ENCODE measurements at places on chromosomes 2 and 18.

GRCh38 chr2:183079139-183079775 is 710 bp downstream of the DUSP19 start:
- no peak for DNase-seq

DNA sequence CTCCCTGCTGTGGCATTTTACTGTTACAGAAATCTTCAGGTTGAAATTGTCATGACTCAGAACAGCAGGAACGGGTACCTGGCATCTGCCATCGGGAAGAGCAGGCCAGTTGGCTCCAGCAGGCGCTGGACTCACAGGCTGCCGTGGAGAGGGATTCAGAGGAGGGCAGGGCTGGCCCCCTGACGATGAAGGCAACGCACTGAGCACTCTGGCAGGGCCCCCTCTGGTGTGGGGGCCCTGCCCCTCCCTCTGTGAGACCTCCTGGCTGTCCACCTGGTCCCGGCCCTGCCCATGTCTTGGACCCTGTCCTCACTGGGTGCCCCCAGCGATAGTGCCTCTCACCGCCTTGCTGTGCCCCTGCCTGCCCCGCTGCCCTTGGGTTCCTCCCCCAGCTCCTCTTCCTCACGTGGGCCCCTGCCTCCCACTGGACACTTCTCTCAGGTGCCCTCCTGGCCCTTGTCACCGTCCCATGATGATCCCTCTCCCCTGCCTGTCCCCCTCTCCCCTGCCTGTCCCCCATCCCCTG is 23.3 kb upstream of the ALLC start:
- no peak for DNase-seq

DNA sequence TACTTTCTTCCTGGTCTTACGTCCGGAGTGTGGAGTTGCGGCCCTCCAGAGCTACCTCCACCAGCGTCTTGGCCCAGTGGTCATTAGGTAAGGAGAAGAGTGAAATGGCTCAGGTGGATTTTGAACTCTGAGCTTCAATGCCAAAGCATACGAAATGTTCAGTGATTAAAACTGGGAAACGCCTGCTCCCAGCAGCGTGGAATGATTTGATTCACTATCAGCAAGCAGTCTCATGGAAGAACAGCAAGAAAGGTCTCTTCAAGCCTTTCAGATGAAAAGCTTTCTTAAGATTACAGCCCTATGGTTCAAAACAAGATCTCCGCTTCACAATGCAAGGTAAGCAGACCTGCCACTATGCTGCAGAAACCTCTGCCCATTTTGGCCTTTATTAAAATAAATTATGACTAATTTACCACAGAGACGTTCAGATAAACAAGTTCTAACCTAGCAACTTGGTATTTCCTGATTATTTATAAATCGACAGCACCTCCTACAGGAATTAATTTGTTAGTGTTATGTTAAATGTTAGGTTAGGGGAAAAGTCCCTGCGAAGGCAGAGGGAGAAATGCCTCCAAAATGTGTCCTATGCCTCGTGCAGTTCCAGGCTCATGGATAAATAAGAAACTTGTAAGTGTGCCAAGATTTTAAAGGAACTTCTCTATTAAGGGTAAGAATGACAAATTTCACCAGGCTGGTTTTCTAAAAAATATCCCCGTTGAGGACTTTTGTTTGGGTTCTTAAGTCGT is 10.1 kb downstream of the SP9 start:
- DNase-seq, result no peak

DNA sequence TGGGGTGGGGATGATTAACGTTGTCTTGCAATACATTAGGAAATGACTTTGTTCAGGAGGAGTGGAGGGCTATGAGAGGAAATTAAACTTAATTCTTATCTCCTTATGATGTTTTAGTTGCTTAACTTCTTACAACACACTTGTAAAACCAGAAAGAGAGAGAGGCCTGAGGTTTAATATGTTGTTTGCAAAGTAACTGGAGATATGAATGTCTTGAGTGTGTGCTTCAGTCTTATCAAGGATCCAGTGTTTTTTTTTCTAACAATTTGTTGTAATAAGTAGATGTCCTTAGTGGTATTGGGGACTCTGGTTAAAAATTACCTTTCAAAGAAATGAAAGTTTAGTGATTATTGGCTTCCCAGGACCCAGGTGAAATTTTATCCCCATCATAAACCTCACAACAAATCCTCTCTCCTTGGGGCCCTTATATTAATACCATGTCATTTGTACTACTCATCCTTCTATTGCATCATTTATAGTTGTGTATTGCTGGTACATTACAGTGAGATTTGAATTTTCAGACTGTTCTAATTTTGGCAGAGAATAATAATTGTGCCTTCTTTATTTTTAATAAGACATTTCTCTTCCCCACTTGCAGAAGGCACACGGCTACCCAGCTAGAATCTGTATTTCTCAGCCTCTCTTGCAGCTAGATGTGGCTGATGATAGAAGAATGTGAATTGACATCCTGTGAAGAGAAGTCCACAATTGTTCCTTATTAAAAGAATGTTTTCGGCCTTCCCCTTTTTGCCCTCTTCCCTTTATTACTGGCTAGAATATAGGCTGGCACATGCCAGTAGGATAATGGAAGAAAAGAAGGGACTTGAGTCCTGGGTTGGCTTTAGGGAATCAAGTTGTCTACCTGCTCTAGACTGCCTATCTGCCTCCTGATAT is 91.9 kb upstream of the CXCR4 start:
- no peak for DNase-seq

DNA sequence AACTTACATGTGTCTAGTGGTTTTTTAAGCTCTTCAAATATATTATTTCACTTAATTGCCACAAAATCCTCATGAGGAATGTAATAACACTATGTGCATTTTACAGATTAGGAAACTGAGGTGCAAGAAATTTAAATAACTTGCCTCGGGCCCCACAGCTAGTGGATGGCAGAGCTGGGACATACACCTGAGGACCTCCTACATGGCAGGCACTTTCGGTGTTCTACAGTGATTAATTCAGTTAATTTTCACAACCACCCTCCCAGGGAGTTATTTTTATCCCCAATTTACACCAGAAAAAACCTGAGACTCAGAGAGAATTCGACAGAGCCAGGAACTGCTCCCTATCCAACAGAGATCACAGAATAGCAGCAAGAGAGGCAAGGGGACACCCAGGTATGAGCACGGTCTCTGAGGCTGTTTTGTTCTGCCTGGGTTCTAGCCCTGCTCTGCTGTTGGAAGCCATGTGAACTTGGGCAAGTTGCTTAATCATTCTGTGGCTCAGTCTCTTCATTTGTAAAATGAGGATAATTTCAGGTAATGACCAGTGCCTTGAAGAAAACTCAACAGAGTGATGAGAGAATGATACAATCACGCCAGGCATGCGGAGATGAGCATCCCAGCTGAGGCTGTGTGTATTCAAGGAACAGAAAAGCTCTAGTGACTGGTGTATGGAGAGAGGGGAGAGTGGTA is 82.3 kb downstream of the MYCN start:
- DNase-seq, result no peak

GRCh38 chr2:943821-944220 is 6.8 kb upstream of the SNTG2 start:
- DNase-seq, result no peak

- no peak for DNase-seq
Measured at GRCh38 chr2:218289639-218290315, 2.5 kb downstream of the TMBIM1 start.

DNA sequence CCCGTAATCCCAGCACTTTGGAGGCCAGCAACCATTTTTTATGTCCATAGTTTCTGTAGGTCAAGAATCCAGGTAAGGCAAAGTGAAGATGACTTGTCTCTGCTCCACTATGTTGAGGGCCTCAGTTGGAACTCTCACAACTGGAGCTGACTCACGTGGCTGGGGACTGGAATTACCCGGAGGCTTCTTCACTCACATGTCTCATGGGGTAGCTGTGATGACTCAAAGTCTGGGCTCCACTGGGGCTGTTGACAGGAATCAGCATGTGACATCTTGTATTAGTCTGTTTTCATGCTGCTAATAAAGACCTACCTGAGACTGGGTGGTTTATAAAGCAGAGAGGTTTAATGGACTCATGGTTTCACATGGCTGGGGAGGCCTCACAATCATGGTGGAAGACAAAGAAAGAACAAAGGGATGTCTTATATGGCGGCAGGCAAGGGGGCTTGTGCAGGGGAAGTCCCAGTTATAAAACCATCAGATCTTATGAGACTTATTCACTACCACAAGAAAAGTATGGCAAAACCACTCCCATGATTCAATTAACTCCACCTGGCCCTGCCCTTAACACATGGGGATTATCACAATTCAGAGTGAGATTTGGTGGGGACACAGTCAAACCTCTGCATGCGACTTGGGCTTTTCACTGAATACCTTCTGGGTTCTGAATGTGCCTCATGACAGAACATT is 7.8 kb upstream of the PPP1R1C start:
- no peak for DNase-seq

GRCh38 chr2:36737131-36737750 is 40.7 kb downstream of the VIT start:
- DNase-seq, result no peak

GRCh38 chr2:144225076-144225475 is 294.8 kb downstream of the ZEB2 start:
- DNase-seq, result no peak

DNA sequence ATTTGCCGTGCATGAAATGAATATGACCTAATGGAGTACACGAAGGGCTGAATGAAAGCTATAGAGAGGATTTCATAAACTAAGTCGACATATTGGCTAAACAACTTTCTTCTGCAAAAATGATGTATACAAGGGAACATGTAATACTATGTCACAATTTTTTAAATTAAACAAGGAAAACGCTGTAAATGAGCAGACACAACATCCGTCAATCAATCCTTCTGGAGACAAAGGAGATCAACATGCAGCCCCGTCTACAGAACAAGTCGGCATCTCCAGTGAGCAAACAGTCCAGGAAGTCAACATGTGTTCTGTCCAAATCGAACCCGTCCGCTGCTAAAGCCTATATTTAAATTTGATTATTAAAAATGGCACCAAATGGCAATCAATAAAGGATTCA is 180.8 kb downstream of the TCF4 start:
- no peak for DNase-seq

- no peak for DNase-seq
Measured at GRCh38 chr2:218958276-218958675, 1.2 kb upstream of the CDK5R2 start.

- no peak for DNase-seq
Measured at GRCh38 chr2:156472686-156473085, 36.5 kb downstream of the GPD2 start.

- DNase-seq, result no peak
Measured at GRCh38 chr18:27606741-27607140, 421.6 kb upstream of the CHST9 start.

DNA sequence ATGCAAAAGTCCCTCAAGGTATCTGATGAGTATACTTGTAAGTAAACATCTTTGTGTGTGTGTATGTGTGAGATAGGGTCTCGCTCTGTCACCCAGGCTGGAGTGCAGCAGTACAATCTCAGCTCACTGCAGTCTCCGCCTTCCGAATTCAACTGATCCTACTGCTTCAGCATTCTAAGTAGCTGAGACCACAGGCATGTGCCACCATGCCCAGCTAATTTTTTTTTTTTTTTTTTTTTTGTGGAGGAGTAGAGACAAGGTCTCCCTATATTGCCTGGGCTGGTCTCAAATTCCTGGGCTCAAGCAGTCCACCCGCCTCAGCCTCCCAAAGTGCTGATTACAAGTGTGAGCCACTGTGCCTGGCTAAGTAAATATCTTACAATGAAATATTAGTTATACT is 23.2 kb downstream of the ADAM17 start:
- DNase-seq, result no peak

DNA sequence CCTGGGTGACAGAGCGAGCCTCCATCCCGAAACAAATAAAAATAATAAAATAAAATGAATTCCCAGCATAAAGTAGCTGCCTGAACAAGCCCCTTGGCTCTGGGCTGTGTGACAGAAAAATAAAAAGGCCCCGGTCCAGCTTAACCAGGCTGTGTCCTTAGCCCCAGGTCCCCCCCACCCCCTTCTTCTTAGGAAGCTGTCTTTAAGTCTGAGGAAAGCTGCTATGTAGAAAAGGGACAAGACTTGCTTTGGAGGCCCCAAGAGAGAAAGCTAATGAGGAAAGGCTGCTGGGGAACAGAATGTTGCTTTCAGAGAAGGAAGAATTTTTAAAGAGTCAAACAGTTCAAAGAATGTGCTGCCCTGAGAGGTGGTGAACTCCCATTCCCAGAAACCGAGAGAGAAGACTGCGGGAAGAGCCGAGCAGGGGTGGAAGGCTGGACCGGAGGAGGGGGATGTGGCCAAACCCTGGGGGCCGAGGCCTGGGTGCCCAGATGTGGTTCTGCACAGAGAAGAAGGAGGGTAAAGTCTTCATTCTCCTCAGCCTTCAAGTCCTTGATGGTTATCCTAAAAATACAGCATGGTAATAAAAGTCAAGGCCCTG is 61.9 kb downstream of the CENPO start:
- no peak for DNase-seq

DNA sequence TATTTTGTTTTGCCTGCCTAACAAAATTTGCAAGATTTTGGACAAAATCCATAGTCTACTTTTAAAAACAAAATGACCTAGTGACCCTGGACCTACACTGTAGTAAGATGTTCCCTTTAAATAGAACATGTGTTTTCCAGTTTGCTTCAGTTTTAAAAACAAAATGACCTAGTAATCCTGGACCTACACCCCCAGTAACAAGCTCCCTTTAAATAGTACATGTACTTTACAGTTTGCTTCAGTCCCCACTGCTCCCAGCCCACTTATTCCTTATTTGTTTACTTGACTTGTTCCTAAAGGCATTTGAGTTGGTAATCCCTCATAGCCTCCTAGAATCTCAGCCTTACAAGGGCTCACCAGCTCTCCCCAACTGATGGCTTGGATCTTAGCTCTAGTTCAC is 34.5 kb upstream of the HTR2B start:
- no peak for DNase-seq

GRCh38 chr2:1623906-1624445 is 120.3 kb downstream of the PXDN start:
- DNase-seq, result no peak

- DNase-seq, result no peak
Measured at GRCh38 chr2:10566018-10566417, 117.9 kb upstream of the ODC1 start.

DNA sequence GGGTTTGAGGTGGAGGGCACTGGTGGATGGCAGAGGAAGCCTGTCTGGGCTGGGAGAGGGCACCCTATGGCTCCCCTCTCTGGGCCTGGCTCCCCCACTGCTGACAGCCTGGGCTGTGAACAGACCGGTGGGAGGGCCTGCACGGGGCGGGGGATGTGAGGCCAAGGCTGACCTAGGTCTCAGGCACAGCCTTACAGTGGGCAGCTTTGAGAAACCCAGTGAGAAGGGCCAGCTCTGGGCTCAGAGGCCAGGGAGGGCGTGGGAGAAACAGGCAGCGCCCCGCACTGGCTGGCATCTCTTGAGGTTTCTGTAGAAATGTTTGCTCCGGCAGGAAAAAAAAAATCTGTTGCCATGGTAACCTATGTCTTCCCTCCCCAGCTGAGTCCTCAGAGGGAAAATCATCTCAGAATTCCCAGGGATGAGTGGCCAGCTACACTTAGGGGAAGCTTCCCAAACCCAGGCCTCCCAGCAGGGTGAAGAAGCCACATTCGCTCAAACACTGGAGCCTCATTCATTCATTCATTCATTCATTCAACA is 71.7 kb upstream of the TAF1B start:
- DNase-seq, result peak; percentile 41
